Hypothalamus (tissue), 51 donors: ENCODE measurements at places on chromosomes 5 and 9.

DNA sequence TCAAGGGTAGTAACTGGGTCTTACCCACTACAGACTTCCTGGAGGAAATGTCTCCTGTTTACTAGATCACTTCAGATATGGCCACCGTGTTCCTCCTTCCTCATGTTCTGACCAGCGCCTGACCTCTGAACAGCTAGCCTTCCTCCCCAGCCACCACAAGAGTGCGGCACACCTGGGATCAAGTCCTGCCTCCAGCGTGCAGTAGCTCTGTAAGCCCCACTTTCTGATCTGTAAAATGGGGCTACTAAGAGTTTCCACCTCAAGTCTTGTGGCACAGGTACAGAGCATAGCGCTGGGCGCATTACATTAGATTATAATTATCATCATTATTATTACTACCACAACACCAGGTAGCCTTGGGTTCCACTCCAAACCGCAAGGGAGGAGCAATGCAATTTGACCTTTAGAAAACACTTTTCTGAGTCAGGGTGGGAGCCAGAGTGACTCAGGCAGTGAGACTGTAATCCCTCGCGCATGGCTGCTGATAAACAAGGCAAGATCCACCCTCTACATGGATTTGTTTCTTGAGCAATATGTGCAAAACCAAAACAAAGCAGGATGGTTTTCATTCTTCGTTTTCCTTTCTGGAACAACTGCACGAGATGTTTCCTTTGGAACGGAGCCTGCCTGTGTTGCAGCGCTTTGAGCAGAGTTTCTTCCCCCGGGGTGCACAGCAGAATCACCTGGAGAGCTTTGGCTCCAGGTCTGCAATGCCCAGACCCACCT, 65.0 kb upstream of the ANGPTL2 start:
- no peak for DNase-seq

- DNase-seq: no peak
Observed at GRCh38 chr5:94613583-94613982, 4.8 kb downstream of the KIAA0825 start.

- DNase-seq: no peak
Observed at GRCh38 chr5:135847976-135848375, 13.5 kb downstream of the SLC25A48 start.

DNA sequence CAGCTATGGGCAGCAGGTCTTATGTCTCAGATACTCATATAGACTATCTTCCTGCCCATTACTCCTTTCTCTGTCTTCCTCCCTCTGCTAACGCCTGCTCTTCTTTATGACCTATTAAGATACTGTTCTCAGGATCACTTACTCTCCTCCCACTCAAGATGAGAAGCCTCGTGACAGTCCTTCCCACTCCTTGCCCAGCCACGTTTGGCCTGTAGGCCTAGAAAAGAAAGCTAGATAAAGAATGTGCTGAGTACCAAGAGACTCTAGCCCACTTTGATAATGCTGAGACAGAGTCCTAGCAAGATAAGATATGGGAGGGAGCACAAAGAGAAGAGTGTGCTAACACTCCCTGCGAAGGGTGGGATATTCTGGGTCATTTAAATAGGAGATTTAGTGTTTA, 6.8 kb upstream of the DENND4C start:
- DNase-seq: no peak

GRCh38 chr9:14056316-14056861, 257.6 kb downstream of the NFIB start:
- DNase-seq: no peak

GRCh38 chr5:168734620-168735300, 155.6 kb upstream of the PANK3 start:
- no peak for DNase-seq

DNA sequence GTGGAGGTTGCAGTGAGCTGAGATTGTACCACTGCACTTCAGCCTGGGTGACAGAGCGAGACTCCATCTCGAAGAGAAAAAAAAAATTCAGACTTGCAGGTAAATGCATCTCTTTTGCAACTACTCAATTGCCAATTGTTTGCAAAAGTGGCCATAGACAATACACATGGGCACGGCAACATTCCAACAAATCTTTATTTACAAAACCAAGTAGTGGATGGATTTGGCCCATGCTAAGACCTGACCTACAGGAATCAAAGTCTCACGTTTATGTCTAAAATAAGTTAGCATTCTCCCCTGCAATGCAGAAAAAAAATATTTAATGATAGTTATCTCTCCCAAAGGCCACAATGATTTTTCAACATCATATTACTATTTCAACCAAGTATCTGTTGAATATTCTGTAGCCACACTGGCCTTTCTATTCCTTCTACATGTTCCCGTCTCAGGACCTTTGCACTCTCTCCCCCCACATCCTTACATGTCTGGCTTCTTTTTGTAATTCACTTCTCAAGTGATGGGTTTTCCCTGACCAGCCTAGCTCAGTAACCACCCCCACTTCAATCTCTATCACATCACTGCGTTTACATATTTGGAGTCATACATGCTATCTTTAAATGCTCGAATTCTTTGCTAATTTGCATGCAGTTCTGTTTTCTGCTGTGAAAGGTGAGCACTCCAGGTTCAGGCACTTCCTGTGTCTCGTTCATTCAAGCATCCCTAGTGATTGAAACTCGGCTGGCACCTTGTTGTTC, 54.2 kb downstream of the FNBP1 start:
- no peak for DNase-seq
